ENCODE measurements at places on chromosomes 7 and 10.

- no peak overlapping the region for H3K4me3 ChIP-seq
- H3K27ac ChIP-seq, result no peak overlapping the region
- DNase-seq, result no peak
- H3K4me1 ChIP-seq, result peaks cover 5% of the 10 kb centered on the region
Measured at GRCh38 chr10:97121041-97121440, 64.7 kb downstream of the SLIT1 start.

GRCh38 chr10:92241501-92241900, 49.4 kb downstream of the CPEB3 start:
- no peaks in the 10 kb centered on the region for H3K36me3 ChIP-seq
- H3K27ac ChIP-seq, result no peak overlapping the region
- peak overlapping the region; percentile 67 for H3K4me3 ChIP-seq
- H3K27me3 ChIP-seq, result peaks cover 48% of the 10 kb centered on the region
- H3K4me1 ChIP-seq, result peaks cover 16% of the 10 kb centered on the region

DNA sequence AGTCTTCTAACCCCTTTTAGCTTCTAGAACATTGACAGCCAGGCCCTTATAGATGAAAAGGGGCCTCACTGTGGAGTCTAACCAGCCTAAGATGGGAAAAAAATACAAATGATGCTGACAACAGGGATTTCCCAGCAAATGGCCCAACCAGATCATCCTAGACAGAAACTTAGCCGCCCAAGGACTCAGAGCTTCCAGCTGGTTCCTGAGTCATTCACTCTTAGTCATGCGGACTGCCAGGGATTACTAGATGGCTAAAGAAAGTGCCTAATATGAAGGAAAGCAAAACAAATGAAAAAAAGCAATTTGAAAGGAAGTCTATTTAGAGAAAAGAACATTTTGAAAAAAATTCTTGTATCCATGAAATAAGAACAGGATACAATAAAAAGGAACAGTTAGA, 23.7 kb downstream of the TSPAN14 start:
- peaks cover 15% of the 10 kb centered on the region for H3K4me1 ChIP-seq
- no peak overlapping the region for H3K4me3 ChIP-seq
- no peak overlapping the region for H3K27ac ChIP-seq
- H3K27me3 ChIP-seq, result no peaks in the 10 kb centered on the region
- DNase-seq, result no peak

DNA sequence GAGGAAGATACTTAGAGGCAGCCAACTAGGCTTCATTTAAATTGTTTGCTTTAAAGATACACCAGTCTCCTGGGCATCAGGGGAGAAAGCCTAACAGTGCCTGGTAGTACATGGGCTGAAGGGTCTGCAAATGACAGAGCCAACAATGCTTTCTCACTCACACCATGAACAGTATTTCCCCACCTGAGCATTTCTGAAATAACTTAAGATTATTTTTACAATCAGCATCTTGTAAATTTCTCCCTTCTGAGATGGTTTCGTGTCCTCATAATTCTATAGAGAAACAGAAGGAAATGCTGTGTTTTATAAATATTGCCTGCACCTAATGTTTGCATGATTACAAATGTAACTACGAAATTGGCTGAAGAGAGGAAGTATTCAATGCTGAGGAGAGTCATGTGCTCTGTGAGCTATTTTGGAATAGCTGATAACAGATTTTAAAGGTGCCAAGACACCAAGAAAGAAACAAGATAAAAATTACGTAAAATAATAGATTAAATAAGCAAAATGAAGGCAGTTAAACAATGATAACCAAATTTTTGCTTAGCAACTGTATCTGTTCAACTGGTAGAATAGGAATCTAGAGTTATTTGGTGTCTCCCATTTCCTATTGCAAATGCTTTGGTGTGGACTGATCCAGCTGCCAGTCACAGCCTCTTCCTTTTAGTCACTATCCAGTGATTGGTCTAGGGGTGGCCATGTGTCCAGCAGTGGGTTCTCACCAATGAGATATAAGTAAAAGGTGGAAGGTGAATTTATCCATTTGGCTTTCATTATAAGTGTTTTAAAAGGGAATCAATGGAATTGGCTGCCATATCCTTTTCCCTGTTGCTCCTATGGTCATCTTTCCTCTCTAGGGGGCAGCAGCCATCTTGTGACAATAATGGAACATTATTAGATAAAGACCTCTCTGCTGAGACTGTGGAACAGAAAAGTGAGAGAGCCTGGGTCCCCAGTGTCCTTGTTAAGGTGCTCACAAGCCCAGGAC, 167.9 kb upstream of the SLC26A5 start:
- H3K27ac ChIP-seq, result no peak overlapping the region
- peak; percentile 42 for DNase-seq
- no peaks in the 10 kb centered on the region for H3K27me3 ChIP-seq
- no peaks in the 10 kb centered on the region for H3K4me1 ChIP-seq
- no peak overlapping the region for H3K4me3 ChIP-seq
- no peaks in the 10 kb centered on the region for H3K36me3 ChIP-seq

- no peak for DNase-seq
- peaks cover 13% of the 10 kb centered on the region for H3K27me3 ChIP-seq
- no peaks in the 10 kb centered on the region for H3K4me1 ChIP-seq
- no peak overlapping the region for H3K4me3 ChIP-seq
- H3K36me3 ChIP-seq, result no peaks in the 10 kb centered on the region
Measured at GRCh38 chr7:100621554-100621953, 9.2 kb downstream of the MOSPD3 start.

GRCh38 chr7:99531354-99531765, 20.6 kb downstream of the FAM200A start:
- H3K4me1 ChIP-seq, result no peaks in the 10 kb centered on the region
- H3K4me3 ChIP-seq, result peak overlapping the region; percentile 4
- peaks cover 41% of the 10 kb centered on the region for H3K36me3 ChIP-seq
- no peaks in the 10 kb centered on the region for H3K27me3 ChIP-seq
- no peak for DNase-seq
- no peak overlapping the region for H3K27ac ChIP-seq

DNA sequence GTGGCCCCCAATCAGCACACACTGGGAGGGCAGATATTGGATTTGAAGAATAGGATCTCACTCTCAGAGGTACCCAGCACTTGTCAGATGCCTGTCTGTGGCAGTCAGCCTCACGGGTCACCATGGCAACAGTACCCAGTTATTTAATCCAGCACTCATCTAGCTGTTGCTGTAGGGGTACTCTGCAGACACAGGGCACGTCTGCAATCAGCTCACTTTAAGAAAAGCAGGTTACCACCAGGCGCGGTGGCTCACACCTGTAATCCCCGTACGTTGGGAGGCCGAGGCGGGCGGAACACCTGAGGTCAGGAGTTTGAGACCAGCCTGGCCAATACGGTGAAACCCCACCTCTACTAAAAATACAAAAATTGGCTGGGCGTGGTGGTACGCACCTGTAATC, 11.9 kb downstream of the SFXN4 start:
- no peaks in the 10 kb centered on the region for H3K4me1 ChIP-seq
- no peaks in the 10 kb centered on the region for H3K27me3 ChIP-seq
- DNase-seq, result no peak
- no peak overlapping the region for H3K27ac ChIP-seq

GRCh38 chr10:119029613-119030420, at the start of gene NANOS1:
NANOS1 (plus strand) TSS chr10:119029714; CDS start chr10:119029802, 88 bp downstream.
- peaks cover 5% of the 10 kb centered on the region for H3K27me3 ChIP-seq
- H3K4me3 ChIP-seq, result peak within 1 kb of the TSS; percentile 77
- peaks cover 15% of the 10 kb centered on the region for H3K36me3 ChIP-seq
- no peak within 1 kb of the TSS for H3K27ac ChIP-seq
- H3K4me1 ChIP-seq, result peaks cover 16% of the 10 kb centered on the region
- peak; percentile 75 for DNase-seq

Data from neural progenitor cell (in vitro differentiated cells).